Head of caudate nucleus (tissue), 42 donors: ENCODE measurements at places on chromosomes 13 and 19.
A peak's percentile ranks its signal among the peaks of the same experiment; 100 is the strongest.

DNA sequence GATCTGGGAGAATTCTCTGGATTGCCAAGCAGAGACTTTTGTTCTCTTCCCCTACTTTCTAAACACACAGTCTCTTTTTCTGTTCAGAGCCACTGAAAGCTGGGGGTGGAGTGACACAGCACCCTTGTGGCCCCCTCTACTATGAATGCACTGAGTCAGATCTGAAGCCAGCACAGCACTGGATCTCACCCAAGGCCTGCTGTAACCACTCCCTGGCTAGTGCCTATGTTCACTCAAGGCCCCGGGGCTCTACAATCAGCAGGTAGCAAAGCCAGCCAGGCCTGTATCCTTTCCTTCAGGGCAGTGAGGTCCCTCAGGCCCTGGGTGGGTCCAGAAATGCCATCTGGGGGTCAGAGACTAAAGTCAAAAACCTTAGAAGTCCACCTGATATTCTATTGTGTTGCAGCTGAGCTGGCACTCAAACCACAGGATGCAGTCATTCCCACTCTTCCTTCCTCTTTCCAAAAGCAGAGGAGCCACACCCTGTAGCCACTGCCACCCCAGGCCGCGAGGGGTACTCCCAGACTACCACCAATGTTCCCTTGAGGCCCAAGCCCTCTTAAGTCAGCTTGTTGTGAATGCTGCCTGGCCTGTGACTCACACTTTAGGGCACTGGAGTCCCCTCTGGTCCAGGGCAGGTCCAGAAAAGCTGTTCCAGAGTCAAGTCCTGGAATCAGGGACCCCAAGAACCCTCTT lies 110.1 kb upstream of the RXFP2 start:
- DNase-seq: no peak

GRCh38 chr19:55311797-55312196 lies 13.3 kb downstream of the TMEM150B start:
- DNase-seq: no peak

DNA sequence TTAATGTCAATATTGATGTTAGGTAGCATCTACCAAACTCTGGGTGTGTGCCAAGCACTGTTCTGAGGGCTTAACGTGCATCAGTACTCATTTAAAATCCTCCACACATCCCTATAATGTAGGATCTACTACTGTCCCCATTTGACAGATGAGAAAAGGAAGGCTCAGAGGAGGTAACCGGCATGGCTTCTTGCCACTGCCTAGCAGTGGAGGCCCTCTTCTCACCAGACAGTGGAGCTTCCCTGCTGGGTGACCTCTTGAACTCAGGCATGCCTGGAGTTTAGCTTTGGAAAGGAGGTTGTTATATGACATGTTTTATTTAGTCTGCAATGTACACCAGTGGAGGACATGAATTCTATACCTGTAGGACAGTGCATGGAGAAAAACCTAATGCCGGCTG lies 2.1 kb downstream of the SPATA13 start:
- no peak for DNase-seq

- DNase-seq: no peak
Observed at GRCh38 chr19:47143322-47144073, 12.9 kb downstream of the SAE1 start.

DNA sequence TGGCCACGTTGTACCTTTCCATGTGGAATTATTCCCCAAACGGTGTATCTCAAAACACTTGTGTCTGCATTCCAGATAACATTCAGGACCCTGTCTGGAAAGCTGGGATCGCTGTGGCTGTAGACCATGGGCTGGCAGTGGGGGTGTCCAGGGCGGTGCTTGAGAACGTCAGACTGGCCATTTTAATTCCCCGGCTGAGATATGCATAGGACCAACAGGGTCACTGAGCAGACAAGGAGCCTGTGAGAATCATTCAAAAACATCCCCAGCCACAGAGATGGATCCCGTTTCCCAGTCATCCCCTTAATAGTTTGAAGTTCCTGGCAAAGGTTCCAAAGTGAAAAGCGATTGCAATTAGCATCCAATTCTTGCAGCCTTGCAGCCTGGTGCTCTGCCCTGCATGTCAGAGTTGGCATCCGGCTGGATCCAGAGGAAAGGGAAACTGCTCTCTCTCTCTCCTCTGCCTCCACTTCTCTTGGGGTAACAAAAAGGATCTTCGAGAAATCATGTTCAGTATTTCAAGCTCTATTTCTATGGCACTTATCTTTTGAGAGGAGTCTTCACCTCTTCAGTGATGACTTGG lies 41.6 kb downstream of the IFT88 start:
- peak; percentile 45 for DNase-seq

DNA sequence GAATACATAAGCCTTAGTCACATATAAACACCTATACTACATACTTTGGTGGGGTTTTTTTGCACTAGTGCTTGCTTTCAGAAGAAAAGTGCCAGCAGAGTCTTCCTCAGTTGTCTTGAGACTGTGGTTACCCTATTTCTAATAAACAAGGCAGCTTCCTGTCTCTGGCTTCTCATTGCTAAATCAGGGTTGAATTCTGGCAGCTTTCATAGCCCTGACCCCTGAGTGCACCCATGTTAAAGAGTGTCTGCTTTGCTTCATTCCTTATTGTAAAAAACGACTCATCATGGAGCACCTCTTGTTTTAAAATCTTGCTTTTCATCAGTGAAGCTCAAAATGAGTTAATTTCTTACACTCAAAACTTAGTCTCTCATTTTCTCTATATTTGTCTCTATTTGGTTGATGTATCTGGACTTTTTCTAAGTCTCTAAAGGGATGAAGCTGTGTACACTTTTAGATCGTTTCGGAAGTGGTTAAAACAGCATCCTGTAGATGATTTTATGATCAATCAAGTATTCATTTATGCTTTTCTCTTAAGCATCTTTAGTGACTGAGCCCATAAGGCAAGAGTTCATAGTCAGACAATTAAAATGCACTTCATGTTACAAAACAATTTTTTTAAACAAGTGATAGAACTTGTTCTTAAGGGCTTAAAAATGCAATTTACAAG lies 72.1 kb downstream of the KLF12 start:
- no peak for DNase-seq

- no peak for DNase-seq
Observed at GRCh38 chr19:48617146-48617937, 1.6 kb downstream of the RPL18 start.

GRCh38 chr19:51187395-51188226 lies 37.3 kb upstream of the CD33 start:
- no peak for DNase-seq

- no peak for DNase-seq
Observed at GRCh38 chr19:38870612-38871011, 7.5 kb downstream of the RINL start.

GRCh38 chr19:16714702-16715287 lies 4.9 kb upstream of the NWD1 start:
- peak; percentile 54 for DNase-seq

DNA sequence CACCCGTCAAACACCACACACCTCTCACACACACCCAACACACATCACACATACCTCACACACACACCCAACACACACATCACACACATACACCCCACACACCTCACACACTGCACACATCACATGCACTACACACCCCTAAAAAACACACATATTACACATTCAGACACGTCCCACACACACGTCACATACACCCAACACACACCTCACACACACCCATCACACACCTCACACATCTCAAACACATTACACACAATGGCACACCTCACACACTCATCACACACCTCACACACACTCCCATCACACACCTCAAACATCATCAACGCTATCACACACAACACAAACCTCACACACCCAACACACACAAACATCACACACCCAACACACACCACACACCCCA lies 133.1 kb downstream of the CRYL1 start:
- no peak for DNase-seq

- DNase-seq: no peak
Observed at GRCh38 chr19:13705928-13706447, 58.3 kb upstream of the MRI1 start.
